NCI-H1694 treated with DMSO at 0.1 percent for 48 hours (cell line): ENCODE measurements at places on chromosomes 4 and X.
A peak's percentile ranks its signal among the peaks of the same experiment; 100 is the strongest.

GRCh38 chrX:19805046-19805690 lies 82.2 kb downstream of the SH3KBP1 start:
- DNase-seq, result no peak

DNA sequence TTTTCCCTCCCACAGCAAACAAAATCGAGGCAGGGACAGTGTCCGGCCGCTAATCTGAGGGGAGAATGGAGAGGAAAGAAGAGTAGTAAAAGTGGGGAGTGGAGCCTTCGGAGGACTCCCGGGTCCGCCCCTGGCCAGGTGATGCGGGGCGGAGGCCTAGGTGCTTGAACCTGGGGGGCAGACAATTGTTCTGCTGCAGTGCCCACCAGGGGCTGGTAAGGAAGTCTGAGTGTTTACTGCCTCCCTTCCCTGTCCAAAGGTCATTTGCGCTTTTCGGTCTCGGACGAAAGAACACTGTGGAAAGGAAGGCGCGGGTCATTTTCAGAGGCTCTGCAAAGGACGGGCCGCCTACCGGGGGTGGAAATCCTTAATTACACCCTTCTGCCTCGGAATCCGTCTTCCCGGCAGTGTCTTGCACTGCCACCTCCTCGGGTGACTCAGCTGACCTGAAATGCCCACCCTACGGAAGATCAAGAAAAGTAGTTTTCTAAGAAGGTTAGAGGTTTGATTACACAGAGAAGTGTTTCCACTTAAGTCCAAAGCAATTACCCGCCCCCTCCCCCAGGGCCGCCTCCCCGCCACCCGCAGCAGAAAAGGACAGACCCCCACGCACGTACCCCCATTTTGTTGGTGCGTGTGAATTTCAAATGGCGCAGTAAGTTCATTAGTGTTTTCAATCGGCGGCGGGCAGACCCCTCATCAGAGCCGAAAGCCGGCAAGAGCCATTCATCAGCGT lies 99.9 kb upstream of the TENM3 start:
- no peak for DNase-seq

- DNase-seq, result peak; percentile 76
These were observed at the start of the genes APOO and CXorf58 for GRCh38 chrX:23907498-23908218. Gene APOO, minus strand, starts transcription at chrX:23907938. Its CDS starts 236 bp downstream, at chrX:23907702. Gene CXorf58, plus strand, starts transcription at chrX:23908006. Its CDS starts 2,297 bp downstream, at chrX:23910303.

DNA sequence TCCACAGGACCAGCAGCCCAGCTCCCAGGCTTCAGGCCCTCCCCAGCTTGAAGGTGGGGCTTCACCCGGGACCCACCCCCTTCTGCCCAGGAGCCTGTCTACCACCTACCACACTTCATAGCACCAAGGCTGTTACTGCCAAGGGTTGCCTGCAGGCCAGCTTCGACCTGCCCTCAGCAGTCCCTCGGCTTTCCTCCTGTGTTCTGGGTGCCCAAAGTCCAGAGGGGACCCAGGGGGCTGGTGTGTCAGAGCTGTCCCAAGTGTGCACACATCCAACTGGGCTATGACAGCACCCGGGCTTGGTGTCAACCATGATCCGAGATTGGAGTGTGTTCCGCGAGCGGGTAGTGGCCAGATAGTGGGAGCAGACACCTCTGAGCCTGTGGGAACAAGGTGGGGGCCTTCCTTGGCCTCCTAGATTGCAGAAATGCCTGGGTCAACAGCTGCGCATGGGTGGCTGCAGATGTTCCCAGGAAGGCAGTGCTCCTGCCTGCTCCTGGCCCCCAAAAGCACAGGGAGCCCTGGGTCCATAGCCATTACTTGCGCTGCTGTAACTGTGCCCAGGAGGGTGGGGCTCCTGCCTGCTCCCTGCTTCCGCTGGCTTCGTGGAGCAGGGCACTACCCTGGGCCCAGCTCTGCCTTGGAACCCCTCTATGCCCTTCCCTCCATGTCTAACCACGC lies 16.8 kb downstream of the SULT1B1 start:
- no peak for DNase-seq

GRCh38 chr4:13584481-13584880 lies 40.2 kb upstream of the NKX3-2 start:
- no peak for DNase-seq
